Type B pancreatic cell (in vitro differentiated cells): ENCODE measurements at places on chromosomes 16 and 17.

GRCh38 chr16:30622455-30623032 is 12.4 kb upstream of the ZNF689 start:
- no peak overlapping the region for H3K27ac ChIP-seq
- no peaks in the 10 kb centered on the region for H3K27me3 ChIP-seq

GRCh38 chr17:7886227-7887037 is 2.2 kb upstream of the CHD3 start:
- DNase-seq, result no peak
- H3K27me3 ChIP-seq, result no peaks in the 10 kb centered on the region
- H3K4me3 ChIP-seq, result no peak overlapping the region
- H3K36me3 ChIP-seq, result peaks cover 5% of the 10 kb centered on the region

- H3K4me3 ChIP-seq, result no peak overlapping the region
- H3K36me3 ChIP-seq, result no peaks in the 10 kb centered on the region
- DNase-seq, result no peak
Measured at GRCh38 chr17:39063681-39064069, 87.8 kb downstream of the PLXDC1 start.

DNA sequence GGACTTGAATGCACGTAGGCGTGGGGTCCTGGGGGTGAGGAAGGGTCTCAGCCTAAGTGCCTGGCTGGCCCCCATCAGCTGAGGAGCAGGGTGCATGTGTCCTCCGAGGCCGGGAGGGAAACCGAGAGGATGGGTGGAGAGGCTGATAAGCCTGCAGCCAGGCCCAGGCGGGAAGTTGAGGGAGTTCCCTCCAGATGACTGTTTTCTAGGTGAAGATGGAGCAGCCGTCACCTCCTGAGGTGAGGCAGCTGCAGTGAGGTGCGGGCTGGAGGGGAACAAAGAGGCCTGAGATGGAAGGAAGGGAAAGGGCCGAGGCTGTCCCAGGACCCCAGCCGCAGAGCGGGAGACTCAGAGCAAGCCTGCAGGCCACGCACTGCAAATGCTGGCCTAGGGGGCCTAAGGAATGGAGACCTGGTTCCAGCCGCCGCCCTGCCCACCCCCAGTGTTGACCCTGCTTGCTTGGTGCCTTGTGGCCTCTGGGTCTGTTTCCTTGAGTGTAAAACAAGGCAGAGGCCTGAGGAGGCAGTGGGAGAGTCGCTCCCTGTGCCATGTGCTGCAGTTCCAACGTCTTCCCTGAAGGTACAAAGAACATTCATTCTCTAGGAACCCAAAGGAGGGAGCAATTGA is 3.0 kb downstream of the PECAM1 start:
- peaks cover 14% of the 10 kb centered on the region for H3K4me1 ChIP-seq
- no peaks in the 10 kb centered on the region for H3K36me3 ChIP-seq
- H3K27me3 ChIP-seq, result no peaks in the 10 kb centered on the region

- H3K4me3 ChIP-seq, result no peak overlapping the region
- no peaks in the 10 kb centered on the region for H3K36me3 ChIP-seq
- no peaks in the 10 kb centered on the region for H3K27me3 ChIP-seq
Measured at GRCh38 chr16:81151648-81152310, 55.6 kb upstream of the GCSH start.

- peaks cover 24% of the 10 kb centered on the region for H3K36me3 ChIP-seq
- H3K27ac ChIP-seq, result peak overlapping the region; percentile 49
- no peak overlapping the region for H3K4me3 ChIP-seq
- no peaks in the 10 kb centered on the region for H3K4me1 ChIP-seq
Measured at GRCh38 chr17:48927978-48928745, 16.5 kb downstream of the SNF8 start.

- no peak overlapping the region for H3K27ac ChIP-seq
- H3K4me3 ChIP-seq, result no peak overlapping the region
- no peaks in the 10 kb centered on the region for H3K36me3 ChIP-seq
- no peak for DNase-seq
- H3K4me1 ChIP-seq, result no peaks in the 10 kb centered on the region
Measured at GRCh38 chr16:12484972-12485371, 318.7 kb downstream of the CPPED1 start.

DNA sequence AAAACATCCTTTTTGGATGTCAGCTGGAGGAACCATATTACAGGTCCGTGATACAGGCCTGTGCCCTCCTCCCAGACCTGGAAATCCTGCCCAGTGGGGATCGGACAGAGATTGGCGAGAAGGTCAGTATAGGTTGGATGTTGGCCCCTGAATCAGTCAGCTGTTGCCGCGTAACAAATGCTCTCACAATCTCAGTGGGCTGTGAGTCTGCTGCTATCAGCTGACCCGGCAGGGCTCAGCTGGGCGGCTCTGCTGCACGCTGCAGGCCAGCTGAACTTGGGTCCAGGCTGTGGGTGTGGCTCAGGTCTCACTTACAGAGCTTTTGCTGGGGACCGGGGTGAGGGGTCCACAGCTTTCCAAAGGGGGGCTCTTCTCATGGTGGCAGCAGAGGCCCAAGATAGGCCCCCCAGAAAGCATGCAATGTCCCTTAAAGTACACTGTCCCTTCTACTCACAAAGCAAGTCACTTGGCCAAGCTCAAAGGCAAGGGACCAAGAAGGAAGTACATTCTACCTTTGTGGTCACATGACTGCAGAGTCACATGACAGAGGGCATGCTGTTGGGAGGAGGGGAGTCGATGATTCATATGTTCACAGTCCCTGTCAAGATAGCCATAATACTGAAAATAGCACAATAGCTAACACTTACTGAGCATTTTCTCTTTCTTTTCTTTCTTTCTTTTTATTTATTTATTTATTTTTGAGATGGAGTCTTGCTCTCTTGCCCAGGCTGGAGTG is 134.2 kb downstream of the ABCC1 start:
- H3K27ac ChIP-seq, result no peak overlapping the region
- H3K4me3 ChIP-seq, result no peak overlapping the region
- H3K4me1 ChIP-seq, result no peaks in the 10 kb centered on the region
- peaks cover 31% of the 10 kb centered on the region for H3K36me3 ChIP-seq

DNA sequence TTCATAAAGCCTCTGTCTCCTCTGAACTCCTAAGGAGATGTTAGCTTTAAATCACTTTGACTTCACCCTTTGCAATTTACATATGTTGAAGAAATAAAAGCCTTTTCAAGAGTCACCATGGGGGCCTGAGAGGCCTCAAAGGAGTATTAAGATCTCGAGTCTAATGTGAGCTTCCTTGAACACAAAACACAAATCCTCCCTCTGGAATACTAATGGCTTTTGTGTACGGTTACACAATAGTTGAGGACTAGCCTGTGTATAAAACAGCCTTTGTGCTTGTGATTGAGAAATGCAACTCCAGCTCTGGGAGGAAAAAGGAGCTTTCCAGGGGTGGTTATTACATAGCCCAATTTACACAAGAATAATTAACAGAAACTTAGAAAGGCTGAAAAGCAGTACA is 1140.2 kb downstream of the CDH11 start:
- no peaks in the 10 kb centered on the region for H3K27me3 ChIP-seq
- H3K27ac ChIP-seq, result no peak overlapping the region
- no peak for DNase-seq
- H3K36me3 ChIP-seq, result no peaks in the 10 kb centered on the region
- H3K4me1 ChIP-seq, result peaks cover 18% of the 10 kb centered on the region
- no peak overlapping the region for H3K4me3 ChIP-seq
